ENCODE measurements at places on chromosomes 7 and 10.

DNA sequence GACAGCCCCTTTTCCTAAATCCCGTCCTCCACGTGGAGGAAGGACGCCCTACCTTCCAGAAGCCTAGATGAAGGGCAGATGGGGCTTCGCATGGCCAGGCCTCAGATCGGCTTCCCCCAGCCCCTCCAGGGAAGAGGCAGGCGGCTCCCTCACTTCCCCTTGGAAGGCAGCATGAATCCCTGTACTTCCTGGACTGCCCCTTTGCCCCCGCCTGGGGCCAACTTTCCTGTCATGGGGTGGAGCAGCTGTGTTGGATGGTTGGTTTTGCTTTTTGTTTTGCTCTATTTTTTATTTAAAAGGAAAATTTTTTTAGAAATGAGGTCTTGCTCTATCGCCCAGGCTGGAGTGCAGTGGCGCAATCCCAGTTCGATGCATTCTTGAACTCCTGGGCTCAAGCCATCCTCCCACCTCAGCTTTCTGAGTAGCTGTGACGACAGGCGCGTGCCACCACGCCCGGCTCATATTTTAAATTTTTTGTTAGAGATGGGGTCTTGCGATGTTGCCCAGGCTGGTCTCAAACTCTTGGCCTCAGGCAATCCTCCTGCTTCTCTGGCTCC lies 27.2 kb downstream of the GTF2IRD1 start:
- DNase-seq, result no peak

DNA sequence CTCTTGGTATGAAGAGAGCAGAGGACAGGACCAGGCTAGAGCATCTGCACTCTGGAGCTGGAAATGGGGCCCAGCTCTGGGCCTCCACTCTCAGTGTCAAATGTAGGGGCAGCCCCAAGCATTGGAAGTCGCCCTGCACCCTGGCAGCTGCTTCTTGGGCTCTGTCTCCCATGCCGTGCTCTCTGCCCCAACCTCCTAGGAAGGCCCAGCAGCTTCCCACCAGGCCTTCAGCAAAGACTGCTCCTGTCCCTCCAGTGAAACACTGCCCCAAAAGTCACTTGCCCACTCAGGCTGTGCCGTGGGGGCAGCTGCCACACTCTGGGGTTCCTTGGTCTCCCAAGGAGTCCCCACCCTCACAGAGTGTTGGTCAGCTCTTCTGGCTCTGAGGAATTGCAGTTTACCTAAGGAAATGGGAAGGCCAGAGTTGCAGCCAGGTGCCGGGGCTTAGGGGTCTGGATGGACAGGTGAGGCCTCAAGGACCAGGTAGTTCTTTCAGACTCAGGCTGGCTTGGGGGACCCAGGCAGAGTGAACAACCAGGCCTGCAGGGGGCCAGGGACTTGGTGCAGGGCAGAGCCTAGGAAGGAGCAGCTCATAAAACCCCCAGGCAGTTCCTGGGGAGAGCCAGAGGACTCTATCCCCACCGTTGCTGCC lies 9.4 kb upstream of the OPN4 start:
- DNase-seq, result no peak

DNA sequence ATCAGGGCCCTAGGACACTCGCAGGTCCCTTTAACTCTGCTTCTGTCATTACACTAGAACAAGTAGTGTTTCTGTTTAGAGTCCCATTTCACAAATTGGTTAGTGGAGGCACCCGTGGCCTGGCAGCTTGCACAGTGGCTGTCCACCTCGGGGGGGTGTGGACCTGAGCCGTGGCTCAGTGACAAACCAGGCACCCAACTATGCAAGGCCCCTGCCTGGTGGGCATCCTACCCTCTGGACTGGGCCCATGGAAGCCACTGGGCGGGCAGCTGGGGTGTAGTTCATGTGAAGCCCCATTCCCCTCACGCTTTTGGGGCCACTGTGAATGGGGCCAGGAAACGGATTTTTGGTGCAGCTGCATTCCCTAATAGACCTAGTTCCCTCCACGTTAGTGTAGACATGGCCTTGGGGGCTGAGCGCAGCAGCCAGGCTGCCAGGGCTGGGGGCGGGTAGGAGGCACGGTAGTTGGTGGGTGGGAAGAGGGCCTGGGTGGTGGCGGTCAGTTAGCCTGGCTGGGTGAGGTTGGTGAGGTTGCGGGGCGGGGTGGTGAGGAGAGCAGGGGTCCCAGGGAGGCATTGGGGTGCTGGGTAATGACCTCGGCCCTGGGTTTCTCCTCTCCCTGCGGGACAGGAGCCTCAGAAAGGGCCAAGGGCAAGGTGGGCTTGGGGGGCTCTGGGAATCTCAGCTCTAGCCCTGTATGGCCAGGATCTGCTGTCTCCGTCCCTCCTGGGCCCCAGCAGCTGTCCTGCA lies 18.7 kb downstream of the ZNF316 start:
- DNase-seq, result no peak

- no peak for DNase-seq
These were observed 8.5 kb upstream of the HK1 start for GRCh38 chr10:69269761-69270160.

GRCh38 chr7:74092964-74093471 lies 9.4 kb downstream of the LIMK1 start:
- DNase-seq, result no peak
